Tongue (tissue), 3 donors: ENCODE measurements at places on chromosomes 12 and 14. TPM values are rescaled to one million over a fixed set of nuclear protein-coding genes. Genes with fewer than 3 reads are reported as not detected.
A peak's percentile ranks its signal among the peaks of the same experiment; 100 is the strongest.

- no peak for DNase-seq
Measured at GRCh38 chr14:81179631-81180030, 41.1 kb downstream of the GTF2A1 start.

DNA sequence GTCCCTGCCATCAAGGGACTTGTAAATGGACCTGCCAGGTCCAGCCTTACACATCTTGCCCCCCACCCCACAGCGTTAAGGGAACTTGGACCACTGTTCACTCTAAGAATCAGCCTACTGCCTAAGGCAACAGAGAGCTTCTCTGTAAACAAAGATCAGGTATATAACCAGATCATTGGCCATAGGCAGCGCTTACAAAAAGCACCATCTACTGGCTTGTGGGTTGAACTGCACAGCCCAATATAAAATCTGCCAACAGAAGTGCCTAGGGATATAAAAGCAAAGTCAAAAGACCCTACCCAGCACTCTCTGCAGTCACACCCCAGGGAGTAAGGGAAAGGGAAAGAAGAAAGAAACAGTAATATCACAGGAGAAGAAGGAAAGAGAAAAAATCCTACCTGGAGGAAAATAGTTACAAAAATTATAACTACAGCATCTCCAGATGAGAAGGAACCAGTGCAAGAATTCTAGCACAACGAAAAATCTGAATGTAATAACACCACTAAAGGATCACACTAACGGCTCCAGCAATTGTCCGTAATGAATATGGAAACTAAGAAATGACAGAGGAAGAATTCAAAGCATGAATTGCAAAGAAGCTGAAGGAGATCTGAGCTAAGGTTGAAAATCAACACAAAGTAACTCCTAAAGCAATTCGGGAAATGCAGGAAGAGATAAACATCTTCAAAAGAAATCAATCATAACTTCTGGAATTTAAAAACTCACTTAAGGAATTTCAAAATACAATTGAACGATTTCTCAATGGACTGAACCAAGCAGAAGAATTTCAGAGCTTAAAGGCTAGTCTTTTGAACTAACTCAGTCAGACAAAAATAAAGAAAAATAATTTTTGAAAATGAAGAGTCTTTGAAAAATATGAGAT, 95.2 kb upstream of the PCED1B start:
- peak; percentile 59 for DNase-seq

DNA sequence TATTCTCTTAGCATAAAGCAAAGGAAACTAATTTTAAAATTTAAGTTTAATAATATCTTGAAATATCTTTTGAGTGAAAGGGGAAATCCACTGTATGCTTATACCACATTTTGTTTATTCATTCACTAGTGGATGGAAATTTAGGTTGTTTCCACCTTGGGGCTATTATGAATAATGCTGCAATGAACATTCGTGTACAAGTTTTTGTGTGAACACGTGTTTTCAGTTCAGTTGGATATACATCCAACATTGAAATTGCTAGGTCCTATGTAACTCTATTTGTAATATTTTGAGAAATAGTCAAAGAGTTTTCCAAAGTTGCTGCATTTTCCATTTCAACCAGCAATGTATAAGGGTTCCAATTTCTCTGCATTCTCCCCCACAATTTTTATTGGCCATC, 83.7 kb upstream of the ETV6 start:
- no peak for DNase-seq

GRCh38 chr14:77301103-77301502, 19.6 kb downstream of the POMT2 start:
- peak; percentile 94 for DNase-seq

DNA sequence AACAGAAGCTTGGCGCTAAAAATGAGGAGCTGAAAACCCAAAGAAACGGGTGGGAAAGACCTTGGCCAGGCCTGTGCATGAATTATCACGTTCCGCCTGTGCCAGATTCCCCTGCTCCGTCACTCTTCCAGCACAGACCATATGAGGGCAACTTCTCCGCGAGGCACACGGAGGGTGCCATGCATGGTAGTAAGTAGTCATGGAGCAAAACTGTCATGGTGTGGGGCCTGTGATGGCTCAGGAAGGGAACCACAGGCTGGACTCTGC, 148.2 kb downstream of the ANO2 start:
- no peak for DNase-seq

The CLEC4E gene
- total RNA-seq, result not detected

GRCh38 chr14:103112400-103113243, 10.6 kb upstream of the TNFAIP2 start:
- DNase-seq, result no peak

DNA sequence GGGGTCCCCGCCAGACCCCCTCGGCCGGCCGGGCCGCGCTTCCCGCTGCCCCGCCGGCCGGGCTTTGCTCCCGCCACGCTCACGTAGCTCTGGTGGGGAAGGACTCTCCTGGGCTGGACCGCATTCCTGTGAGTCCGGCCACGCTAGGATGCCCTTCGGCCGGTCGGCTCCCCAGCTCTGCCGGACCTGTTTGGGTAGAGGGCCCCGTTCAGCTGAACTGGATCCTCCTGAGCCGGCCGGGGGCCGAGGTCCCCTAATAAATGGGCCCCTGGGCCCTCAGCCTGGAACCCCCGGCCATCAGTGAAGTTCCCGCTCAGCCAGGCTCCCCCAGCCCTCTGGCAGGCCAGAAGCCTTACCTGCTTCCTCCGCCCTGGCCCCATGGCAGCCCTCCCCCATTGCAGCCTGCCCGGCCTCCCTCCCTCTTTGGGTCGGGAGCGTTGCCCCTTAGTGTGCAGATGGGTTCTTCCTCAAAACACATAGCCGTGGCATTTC, 593 bp downstream of the UNC119B start:
- no peak for DNase-seq
